OCI-M1 (cell line): ENCODE measurements at places on chromosomes 2 and 18.
A peak's percentile ranks its signal among the peaks of the same experiment; 100 is the strongest.

GRCh38 chr18:66601649-66602048 lies 2.2 kb downstream of the CDH19 start:
- no peak for DNase-seq

DNA sequence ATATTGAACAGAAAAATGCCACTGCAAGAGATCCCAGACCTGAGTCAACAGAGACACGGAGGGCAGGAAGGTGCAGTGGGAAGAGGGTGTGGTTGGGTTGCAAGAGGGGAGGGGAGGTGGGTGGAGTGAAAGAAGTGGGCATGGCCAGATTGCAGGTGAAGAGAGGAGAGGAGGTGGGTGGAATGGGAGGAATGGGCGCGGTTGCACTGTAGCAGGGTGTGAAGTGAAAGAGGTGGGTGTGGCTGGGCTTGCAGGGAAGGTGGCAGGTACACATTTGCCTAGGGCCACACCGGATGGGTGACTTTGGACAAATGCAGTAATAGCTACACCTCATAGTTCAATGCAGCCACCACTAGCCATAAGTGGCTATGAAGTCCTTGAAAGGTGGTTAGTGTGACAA lies 71.1 kb downstream of the DOCK10 start:
- DNase-seq, result no peak

GRCh38 chr18:13285874-13286273 lies 67.3 kb downstream of the LDLRAD4 start:
- DNase-seq, result no peak

GRCh38 chr2:103991591-103991990 lies 862.3 kb upstream of the POU3F3 start:
- DNase-seq, result peak; percentile 28

GRCh38 chr2:69918401-69918800 lies 3.5 kb downstream of the MXD1 start:
- peak; percentile 65 for DNase-seq

- peak; percentile 33 for DNase-seq
Measured at GRCh38 chr2:172172513-172173173, 69.9 kb upstream of the DLX2 start.

DNA sequence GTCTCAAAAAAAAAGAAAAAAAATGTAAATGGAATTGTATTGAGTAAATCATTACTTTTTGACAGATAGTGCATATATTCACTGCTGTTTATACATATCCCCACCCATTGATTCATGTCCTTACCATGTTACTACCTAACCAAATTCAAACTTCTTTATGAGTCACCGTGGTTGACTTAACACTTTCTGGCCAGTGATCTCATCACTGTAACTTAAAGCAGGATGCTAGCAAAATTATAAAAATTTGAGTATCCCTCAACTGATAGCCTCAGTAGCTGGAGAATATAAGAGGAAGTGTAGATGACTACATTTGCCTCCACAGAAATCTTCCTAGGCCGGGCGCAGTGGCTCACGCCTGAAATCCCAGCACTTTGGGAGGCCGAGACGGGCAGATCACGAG lies 13.4 kb downstream of the CNOT9 start:
- peak; percentile 22 for DNase-seq

DNA sequence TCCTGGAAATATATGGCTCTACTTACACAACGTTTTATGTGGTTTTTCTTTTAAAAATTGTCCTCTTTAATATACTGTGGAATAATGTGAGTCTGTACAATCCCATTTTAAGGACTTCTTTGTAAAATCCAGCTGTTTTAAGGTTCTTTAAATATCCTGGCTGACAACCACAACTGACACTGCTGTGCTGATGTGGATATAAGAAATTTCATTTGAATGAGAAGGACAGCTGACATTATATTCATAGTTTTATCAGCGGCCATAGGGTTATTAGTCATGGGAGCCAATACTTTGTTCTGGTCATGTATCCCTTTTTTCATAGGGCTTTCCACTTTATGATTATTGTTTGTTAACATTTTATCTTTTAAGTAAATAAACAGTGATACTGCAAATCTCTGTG lies 169.5 kb downstream of the CAMKMT start:
- DNase-seq, result no peak

- no peak for DNase-seq
Measured at GRCh38 chr2:99957332-99958133, 184.9 kb downstream of the AFF3 start.

DNA sequence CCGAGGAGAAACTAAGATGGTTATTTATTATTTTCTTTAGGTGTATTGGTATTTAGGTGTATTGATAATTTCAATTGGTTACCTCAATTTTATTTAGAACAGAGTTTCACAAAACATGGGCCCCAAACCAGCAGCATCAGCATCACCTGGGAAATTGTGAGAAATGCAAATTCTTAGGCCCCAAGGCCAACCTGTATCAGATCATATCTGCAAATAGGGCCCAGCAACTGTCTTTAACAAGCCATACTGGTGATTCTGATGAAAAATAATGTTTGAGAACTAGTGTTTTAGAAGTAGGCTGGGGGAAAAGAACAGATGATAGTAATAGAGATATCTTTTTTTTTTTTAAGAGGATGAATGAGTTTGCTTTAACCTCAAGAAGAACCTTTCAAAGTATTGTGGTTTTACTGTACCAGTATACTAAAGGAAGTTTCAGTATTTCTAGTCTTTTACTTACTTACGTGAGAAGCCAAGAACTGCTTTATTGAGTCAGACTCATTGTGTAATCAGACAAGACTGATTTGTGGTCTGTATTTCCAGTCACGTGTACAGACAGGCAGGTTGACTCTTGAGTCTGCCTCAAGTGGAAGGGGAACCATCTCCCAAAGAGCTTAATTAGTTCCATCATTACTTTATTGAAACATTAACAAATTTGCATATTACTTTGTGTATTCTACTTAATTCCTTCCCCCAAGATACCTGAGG lies 60.4 kb upstream of the GAREM1 start:
- DNase-seq, result peak; percentile 65

GRCh38 chr2:71554028-71554705 lies 100.8 kb downstream of the DYSF start:
- DNase-seq, result no peak

DNA sequence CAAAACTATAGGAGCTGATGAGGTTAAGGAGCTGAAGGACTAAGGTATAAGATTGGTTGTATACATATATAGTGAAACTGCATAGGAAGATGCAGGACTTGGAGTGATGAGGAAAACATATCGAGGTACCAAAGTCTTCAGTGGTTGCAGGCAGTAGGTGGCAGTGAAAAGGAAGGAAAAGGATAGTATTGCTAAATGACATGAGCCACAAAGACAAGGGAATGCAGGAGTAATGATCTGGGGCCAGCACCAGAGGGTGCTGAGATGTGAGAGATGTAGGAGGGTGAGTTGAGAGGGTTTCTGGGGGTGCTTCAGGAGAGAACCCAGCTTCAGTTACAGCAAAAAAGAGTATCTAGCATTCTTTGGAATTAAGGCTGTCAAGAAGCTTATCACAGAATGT lies 172.2 kb upstream of the MYO3B start:
- peak; percentile 77 for DNase-seq

DNA sequence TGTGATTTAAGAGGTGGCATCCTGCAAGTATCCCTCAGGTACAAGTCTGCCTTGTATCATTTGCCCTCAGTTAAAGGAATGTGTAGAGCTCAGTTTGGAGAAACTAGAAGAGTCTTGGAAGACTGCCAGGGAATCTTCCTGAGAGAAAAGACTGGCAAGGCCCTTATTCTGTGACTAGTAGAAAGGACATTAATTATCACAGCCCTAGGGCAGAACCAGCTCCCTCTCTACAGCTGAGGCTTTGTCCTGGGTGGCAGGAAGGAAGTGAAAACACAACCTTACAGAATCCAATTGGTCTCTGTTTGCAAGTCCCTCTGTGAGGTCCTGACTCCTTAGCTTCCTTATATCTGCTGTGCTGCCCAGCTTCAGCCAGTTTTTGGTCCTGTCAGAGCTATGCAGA lies 385.9 kb upstream of the CYRIA start:
- DNase-seq, result no peak

- no peak for DNase-seq
Measured at GRCh38 chr18:67553437-67553836, 36.9 kb upstream of the DSEL start.

- no peak for DNase-seq
Measured at GRCh38 chr2:121090088-121090715, 194.8 kb downstream of the TFCP2L1 start.

GRCh38 chr2:214076527-214076926 lies 334.3 kb upstream of the VWC2L start:
- no peak for DNase-seq

DNA sequence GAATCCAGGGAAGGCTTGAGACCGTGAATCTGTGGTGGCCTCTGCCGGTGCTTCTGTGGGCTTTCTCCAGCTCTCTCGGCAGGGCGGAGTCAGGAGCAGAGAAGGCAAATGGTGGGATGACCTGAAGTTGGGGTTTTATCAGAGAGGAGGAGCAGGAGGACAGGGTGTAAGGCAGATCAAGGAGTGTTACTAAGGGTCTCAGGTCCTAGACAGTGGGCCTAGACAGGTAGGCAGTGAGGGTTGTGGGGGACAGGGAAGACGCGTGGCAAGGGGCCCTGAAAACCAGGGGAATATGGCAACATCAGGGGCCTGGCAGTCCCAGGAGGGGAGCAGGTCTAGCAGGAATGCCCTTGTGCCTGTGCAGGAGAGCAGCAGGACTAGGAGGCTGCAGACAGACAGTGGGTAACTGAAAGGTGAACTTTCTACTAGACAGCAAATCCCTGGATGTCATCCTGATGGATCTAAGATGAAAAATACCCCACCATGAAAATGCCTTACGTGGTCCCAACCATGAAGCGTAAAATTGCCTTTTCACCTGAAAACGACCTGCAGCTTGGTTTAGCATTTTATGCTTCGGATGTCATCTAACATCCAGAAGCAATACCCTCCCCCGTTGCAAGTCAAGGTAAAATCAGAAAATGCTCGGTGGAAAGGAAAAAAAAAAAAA lies 42.1 kb downstream of the SRSF7 start:
- no peak for DNase-seq

- no peak for DNase-seq
Measured at GRCh38 chr2:177316756-177317155, 52.2 kb upstream of the NFE2L2 start.

DNA sequence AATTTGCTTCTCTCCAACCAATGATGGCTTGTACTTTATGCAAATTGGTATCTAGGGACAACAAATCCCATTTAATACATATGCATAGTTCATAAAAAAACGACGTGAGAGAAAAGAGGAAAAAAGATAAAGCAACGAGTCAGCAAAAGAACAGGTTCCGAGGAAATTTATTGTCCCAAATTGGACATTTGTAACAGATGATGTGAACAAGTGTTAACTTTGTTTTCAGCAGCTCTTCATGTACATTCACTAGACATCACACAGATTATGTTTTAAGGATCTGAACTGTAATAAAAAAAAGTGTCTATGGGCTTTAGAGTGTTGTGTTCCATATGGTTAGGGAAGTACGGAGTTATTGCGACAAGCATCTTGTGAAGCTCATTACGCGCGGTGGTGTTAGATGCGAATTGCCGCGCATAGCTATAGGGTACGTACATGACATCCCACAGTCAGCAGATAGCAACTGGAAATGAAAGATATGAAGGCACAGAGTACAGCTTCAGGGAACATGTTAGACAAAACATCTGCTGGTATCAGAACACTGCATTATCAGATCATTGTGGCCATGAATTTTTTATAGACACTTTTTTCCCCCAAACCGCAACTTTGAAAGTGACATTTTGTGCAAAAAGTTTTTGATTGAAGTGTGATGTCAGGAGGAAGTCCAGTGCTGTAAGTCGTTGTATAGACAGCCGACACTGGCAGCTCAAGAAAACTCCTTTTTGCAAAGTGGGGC lies 1073.1 kb upstream of the FANCL start:
- peak; percentile 79 for DNase-seq

DNA sequence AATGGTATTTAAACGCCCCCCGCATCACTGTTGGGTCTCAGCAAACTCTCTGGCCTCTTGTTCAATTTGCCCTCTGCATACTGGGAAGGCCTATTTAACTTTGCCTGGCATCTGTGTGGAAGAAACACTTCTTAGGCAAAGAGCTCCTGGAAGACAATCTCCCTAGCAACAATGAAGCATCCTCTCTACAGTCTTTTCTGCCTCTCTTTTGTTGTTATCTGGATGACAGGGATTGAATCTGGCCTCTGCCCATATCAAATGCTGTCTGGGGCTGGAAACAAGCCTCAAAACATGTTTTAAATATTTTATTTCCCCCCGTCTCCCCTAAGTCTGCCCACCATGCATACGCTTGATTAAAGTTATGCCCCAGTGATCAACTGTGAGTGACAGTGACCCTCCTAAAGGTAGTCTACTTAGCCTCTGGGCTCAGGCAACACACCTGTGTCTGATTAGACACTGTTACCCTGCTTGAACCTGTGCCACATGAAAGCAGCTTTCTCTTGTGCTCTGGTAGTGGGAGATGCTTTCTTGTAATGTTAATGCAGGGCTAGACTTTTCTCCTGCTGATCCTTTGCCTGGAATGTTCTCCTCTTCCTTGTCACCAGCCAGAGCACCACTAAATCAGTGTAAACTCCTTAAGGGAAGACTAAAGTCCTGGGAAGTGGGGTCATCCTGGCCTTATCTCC lies 34.9 kb downstream of the CDC42EP3 start:
- no peak for DNase-seq

- no peak for DNase-seq
Measured at GRCh38 chr2:222711315-222711940, 40.0 kb downstream of the MOGAT1 start.

GRCh38 chr2:54262015-54262765 lies 6.2 kb upstream of the TSPYL6 start:
- no peak for DNase-seq

DNA sequence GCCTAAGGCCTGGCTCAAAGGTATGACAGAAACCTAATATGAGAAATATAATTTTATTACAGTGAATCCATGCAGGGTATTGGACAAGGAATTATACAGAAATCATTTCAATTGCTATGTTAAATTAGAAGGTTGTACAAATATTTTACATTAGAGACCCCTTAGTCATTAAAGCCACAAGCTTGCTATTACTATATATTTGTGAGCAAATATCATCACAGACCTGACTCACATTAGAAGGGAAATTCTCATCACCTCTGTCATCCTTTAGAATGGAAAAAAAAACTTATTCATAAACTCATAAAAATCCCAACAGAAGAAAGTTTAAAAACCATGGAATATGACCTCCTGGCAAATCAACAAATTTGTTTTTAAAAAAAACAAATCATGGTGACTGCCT lies 277.9 kb downstream of the DCC start:
- no peak for DNase-seq

DNA sequence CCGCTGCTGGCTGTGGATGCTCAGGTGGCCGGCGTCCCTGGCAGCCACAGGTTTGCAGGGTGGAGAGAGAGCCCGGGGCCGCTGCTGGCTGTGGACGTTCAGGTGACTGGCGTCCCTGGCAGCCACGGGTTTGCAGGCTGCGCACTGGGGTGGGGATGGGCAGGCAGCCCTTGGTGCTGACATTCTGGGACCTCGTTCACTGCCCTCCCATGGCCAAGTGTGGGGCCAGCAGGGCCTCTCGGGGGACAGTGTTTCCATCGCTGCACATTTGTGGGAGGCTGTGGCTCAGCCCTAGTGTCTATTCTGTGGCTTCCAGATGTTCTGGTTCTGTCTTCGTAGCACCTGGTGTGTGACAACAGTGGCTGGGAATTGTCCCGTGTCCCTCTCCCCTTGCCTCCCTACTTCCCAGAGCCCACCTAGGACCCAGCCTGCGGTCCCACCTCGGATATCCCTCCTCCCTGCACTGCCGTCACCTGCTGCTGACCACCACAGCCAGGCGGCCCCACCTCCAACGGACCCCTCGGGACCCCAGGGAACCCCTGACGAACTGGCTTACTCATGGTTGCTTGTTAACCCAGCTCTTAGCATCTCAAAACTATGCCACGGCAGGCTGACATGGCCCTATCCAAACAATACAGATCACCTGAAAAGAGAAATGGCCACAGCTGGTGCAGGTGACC lies 915 bp downstream of the CROCC2 start:
- DNase-seq, result no peak
